ENCODE measurements at places on chromosomes 6 and 20.
A peak's percentile ranks its signal among the peaks of the same experiment; 100 is the strongest.

DNA sequence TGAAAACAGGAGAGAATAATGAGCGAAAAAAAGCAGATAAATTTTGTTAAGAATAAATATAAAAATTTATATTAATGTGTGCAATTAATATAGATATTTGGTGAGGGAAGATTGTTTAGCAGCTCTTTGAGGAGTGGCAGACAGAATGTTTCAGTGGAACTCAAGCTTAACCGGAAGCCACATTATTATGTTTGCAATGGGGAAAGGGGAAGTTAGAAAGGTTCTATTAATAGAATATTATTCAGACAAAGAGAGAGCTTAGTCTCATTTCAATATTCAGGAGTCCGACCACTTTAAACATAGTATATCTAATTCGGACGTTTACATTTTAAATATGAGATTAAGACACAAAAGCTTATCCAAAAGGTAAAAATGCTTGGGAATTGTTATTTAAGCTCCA is 81.6 kb upstream of the KHDRBS2 start:
- no peak for DNase-seq

GRCh38 chr6:48243071-48243470 is 132.1 kb upstream of the PTCHD4 start:
- DNase-seq, result no peak

GRCh38 chr20:25286917-25287316 is 39.0 kb downstream of the PYGB start:
- no peak for DNase-seq

- DNase-seq, result peak; percentile 13
Measured at GRCh38 chr6:83055366-83055964, 10.2 kb downstream of the UBE3D start.

DNA sequence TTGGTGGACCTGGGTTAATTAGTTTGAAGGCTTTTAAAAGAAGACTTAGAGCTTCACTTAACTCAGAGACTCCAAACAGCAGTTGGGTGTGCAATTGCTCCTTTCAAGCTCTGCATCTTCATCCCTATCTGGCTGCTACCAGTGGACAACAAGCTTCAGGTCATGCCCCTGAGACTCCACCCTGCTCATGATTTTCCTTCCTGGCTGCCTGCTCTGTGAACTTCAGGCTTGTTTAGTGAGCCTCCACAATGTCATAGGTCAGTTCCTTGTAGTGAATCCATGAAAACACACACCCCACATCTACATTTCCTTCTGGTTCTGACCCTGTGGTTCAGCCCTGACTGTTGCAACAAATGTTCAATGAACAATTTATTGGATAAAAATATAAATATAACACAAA is 61.1 kb upstream of the MARCKS start:
- DNase-seq, result no peak

GRCh38 chr20:53162251-53162835 is 190.2 kb downstream of the TSHZ2 start:
- DNase-seq, result peak; percentile 10

DNA sequence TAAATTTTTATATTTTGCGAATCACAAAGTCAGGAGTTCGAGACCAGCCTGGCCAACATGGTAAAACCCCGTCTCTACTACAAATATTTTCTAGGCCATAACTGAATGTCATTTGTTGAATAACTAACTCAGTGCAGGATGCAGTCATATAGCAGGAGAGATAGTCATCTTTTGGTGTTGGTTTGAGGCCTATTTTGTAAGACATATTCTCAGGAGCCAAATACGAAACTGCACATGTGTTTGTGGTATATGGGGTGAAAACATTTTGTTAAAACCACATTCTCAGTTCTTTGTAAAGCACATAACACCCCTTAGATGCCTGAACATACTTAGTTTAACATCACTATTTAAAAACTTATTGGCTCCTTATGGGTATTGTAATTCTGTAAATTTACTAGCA is 4.7 kb upstream of the ENPP5 start:
- DNase-seq, result no peak

DNA sequence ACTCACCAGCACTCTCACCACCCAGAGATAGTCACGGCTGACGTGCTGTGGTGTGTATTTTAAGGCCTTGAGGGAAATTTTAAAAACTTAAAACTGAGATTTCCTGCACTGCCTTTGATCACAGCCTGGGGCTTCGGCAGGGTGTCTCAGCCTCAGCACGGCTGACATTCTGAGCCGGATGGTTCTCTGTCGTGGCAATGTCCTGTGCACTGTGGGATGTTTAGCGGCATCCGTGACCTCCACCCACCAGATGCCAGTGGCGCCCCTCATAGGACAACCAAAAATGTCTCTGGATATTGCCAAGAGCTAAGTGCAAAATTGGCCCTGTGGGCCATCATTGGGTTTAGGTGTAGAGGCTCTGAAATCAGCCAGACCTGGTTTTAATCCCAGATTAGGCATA is 142.2 kb upstream of the KCNG1 start:
- DNase-seq, result no peak

DNA sequence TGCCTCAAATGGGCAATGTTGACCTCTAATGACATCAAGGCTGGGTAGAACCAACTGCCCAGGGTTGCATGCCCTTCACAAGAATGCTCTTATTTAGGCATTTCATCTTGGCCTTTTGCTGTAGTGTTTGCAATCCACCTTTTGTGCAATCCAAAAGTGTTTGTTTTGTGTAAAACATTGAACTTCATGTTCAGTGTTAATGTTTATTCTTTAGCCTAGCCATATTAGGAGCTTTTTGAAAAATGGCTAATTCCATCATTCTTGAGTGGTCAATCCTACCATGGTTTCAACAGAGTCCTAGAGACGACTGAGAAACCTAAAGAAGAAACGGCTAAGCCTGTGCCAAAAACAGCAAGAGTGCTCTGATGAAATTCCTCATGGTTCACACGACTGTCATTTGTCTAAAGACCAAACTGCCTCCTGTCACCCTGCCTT is 279.6 kb upstream of the PRDM1 start:
- no peak for DNase-seq

- no peak for DNase-seq
Measured at GRCh38 chr6:131363947-131364834, 208.8 kb upstream of the ARG1 start.

DNA sequence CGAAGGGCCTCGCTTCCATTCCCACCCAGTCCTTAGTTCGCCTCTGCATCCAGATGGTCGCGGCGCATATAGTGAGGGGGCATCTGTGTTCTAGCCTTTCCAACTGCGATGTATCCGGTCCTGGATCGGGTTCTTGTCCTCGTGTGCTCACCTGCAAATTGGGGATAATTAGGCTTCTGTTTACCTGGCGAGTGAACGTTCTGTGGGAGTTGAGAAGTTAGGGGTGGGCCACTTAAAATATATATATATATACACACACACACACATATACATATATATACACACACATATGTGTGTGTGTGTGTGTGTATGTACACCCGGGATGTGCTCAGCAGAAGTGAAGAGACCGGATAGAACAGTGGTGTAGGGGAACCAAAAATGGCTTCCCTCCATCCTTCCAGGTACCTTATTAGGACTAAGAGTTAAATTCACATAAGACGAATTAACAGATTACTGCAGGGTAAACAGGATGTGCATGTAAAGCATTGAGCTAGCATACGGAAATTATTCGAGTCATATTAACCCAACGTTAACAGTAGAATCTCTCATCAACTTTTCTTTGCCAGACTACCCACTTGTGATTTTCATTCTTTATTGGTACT is 537 bp downstream of the CSTF1 start:
- no peak for DNase-seq

DNA sequence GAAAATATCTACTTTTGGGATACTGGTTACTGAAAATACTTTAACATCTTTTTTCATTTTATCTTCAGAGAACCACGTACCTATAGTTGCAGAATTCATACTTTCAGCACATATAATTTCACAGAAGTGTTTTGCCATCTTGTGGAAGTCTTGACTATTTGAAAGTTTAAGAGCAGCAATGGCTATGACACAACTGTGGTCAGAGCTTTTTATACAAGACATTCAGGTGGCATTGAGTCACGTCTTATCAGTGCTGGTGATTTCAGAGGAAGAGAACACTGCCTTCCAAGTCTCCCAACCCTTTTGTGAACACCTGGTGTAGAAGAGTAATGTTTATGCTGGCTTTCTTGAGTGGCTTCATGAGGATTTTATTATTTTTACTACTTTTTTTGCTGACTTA is 171.6 kb downstream of the ARID1B start:
- DNase-seq, result no peak

GRCh38 chr6:40732878-40733277 is 145.7 kb upstream of the LRFN2 start:
- DNase-seq, result no peak

DNA sequence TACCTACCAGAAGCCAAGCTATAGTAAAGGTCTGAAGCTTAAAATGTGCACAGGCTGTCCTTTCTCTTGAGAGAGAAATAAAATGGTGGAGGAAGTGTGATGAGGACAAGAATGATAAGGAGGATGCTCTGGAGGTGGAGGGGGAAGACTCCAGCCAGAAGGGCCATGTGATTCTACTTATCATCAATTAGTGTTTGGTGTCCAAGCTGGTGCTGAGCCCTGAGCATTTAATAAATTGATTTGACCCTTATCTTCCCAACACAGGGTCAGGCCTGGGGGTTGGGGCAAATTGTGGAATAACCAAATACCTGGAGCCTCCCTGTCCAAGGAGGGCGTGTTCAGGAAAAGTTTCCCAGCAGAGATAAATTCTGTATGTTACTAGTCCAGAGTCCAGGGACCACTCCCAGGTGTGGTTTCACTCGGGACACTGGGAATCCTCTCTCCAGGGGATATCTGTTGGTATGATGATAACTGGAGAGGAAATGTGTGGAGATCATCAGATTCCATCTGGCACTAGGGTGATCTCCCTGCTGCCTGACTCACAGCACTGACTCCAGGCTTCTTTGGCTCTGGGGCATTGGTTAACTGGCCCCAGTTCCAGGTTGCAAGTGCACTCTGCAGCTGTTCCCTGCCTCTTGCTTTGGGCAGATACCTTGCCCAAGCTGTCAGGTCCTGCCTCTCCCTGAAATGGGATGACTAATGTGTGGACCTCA is 3.8 kb upstream of the MYBL2 start:
- DNase-seq, result no peak

GRCh38 chr6:16850681-16851026 is 89.4 kb upstream of the ATXN1 start:
- no peak for DNase-seq

DNA sequence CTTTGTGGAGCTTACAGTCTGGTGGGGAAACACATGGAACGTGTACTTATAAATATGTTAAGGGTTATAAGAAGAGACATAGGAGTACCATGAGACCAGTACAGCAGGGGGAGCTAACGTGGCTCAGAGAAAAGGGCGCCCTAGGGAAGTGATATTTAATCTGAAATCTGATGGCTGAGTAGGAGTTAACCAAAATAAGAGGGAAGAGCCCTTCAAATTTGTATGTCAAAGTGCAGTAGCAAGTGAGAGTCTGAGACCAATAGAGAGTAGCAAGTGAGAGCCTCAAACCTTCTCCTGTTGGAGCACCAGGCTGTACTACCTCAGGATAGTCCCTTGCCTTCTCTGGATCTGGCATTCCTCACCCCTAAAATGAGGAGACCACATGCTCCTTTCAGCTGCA is 6.1 kb upstream of the PKIG start:
- no peak for DNase-seq

GRCh38 chr6:43215066-43215465 is 14.2 kb downstream of the DNPH1 start:
- no peak for DNase-seq

GRCh38 chr20:51487565-51488268 is 54.8 kb downstream of the NFATC2 start:
- no peak for DNase-seq

All from NCI-H1930 (cell line).